ENCODE measurements at places on chromosomes 16 and 17.
A peak's percentile ranks its signal among the peaks of the same experiment; 100 is the strongest.

DNA sequence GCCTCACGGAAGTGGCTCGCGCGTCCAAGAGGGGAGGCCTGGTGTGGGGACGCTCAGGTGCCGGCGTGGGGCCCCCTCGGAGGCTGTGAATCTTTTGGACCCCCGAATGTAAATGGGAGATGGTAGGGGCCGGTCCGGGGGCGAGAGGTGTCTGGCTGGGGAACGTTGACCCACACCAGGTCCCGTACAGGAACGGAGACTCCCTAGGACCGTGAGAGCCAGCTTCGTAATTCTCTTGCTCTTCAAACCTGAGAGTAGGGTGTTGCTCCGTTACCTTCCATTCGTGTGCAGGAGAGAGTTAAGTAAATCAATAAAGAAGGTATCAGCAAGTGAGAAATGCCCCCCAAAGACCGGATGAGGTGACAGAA is 481 bp downstream of the LYRM1 start:
- no peak for DNase-seq

DNA sequence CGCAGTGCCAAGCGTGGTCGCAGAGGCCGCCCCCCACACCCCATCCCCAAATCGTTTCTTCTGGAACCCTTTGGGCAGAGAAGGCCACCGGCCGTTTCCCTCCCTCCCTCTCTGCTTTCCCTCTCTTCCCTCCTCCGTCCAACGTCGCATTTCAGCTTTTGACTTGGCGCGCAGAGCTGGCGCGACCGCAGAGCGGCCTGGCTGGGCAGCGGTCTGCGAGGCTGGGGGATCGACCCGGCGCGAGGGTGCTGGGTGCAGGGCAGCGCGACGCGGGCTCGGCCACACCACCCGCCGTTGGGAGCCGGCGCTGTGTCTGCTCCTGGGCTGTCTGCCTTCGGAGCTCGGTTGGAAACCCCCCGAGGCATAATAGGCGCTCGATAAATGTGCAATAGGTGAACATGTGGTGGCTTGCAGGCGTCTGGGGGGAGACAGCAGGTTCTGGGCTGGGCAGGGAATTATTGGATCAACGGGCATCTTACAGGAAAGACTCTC is 2.8 kb upstream of the NTN3 start:
- DNase-seq = no peak

DNA sequence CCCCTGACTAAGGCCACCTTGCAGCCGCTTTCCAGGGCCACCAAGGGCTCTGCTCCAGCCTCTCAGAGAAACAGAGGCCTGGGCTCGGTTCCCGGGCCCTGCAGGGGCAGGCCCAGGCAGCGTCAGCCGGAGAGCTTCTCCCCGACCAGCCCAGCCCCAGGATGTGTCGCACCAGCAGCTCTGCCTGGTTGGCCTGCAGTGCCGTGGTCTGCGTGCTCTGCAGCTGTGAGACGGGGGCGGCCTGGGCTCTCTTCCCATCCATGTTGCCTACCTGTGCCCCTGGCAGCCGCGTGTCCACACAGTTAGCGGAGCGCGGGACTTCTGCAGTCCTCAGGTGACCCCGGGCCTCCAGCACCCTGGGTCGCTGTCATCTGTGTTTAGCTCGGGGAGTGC is 4.8 kb downstream of the IGFALS start:
- DNase-seq = peak; percentile 2

DNA sequence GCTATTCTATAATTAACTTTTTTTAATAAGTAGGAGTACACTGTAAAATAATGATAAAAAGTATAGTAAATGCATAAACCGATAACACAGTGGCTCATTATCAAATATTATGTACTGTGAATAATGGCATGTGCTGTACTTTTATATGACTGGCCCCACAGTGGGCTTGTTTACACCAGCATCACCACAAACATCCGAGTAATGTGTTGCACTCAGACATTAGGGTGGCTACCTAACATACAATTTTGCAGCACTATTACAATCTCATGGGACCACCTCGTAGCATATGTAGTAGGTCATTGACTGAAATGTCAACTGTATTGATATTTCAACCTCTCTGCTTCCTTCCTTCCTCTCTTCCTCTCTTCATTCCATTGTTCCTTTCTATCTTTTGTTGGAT is 51.7 kb downstream of the TBX4 start:
- DNase-seq = no peak

DNA sequence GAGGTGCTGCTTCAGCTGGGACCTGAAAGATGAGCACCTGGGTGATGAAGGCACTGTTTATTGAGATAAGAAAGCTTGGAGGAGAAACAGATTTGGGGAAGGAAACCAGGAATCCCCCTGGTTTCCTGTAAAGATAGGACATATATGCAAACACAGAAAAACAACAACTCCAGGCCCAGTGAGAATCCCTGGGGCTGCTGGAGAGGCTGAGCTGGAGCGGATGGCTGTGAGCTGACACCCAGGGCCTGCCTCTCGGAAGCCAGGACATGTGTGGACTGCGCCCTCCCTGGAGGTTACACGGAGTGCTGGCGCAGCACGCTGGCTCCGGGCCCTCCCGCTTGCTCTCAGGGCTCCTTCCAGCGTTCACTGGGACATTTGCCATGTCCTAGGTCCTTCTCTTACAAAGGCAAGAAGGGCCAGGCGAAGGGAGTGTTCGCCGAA is 57.5 kb downstream of the CYB5B start:
- DNase-seq = peak; percentile 42

DNA sequence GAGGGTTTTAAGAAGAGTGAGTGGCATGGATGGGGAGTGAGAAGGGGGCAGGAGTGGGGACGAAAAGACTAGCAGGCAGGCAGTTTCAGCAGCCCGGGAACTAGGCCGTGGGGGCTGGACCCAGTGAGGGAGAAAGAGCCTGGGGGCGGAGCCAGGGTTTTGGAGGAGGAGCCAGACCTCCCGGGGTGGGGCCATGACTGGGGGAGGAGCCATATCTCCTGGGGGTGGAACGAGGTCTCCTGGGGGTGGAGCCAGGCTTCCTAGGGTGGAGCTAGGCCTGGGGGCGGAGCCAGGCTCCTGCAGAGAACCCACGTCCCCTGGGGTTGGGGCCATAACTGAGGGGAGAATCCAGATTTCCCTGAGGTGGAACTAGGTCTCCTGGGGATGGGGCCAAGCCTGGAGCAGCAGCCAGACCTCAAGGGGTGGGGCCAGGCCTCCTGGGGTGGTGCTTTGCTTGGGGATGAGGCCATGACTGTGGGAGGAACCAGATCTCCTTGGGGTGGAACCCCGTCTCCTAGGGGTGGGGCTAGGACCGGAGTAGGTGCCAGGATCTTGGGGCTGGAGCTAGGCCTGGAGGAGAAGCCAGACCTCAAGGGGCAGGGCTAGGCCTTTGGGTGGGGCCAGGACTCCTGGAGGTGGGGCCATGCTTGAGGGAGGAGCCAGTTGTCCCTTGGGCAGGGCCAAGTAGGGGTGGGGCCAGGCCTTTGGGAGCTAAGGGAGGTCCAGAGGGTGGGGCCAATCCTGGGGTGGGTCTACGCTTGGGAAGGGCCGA is 41.7 kb upstream of the JPH3 start:
- DNase-seq = peak; percentile 55

DNA sequence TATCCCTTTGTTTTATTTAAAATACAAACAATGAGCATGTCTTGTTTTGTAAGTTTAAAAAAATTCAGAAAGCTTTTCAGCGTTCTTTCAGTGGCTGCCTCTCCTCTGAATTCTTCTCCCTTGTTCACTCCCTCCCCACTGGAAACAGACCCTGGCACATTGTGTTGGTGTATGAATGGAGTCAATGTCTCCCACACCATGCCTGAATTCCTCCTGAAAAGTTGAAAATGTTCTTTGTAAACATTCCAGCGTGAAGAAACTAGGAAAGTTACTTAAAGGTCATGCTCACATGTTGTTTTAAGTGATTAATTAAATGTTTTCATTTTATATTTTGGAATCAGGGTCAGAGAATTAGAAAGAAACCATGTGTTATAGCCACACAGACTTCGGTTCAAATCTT is 136.9 kb upstream of the DYNLRB2 start:
- DNase-seq = no peak

DNA sequence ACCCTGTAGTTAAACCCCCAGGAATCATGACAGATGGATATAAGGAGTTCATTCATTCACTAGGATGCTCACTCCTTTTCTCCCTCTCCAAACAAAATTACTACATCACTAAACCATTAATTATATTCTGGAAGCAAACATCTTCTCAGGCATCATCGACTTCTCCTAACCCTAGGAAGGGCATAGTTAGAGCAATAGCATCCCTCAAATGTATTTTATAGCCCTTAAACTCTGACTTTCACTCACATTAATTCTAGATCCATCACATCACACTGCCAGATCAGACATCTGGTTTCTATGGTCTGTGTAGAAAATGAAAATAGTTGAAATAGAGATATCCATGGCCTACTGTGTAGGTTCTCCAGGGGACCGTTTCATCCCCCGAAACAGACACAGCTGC is 143.9 kb downstream of the HS3ST3A1 start:
- no peak for DNase-seq

All from endothelial cell (in vitro differentiated cells).